Non-pigmented ciliary epithelial cell (primary cell): ENCODE measurements at places on chromosomes 3 and 15.

GRCh38 chr3:44954962-44955361 is 21.0 kb downstream of the ZDHHC3 start:
- no peak for DNase-seq

GRCh38 chr3:22935040-22935439 is 268.1 kb upstream of the UBE2E2 start:
- DNase-seq, result no peak

DNA sequence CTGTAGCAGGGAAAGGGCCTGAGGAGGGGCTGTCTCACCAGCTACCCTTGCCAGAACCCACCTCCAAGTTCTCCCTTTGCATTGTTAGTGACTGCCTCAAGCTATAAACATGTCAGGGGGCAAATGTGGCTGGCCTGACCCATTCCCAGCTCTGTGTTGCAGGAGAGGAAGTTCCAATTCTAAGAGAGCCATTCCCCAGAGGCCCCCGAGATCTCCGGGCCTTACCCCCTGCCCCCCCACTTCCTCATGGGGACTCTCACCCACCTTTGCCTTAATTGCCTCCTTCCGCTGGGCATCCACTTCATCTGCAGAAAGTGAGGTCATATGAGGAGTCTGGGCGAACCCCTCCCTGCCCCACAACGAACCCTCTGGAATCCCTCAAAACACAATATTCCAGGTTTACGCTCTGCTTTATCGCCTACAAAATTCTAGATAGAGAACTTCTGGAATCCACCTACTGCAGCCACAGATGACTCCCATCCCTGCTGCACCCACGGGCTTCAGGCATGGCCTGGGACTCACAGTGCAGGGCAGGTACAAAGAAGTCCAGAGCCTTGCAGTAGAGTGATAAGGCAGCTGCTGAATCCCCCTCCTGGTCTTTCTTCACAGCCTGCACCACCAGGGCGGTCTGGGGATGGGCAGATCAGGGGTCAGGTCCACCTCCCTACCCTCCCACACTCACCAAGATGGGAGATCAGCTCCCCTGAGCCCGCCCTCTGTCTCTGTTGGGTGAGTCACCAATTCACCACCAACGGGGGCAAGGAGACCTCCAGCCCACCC is 4.0 kb downstream of the ULK3 start:
- no peak for DNase-seq

- DNase-seq, result no peak
These were observed 417.0 kb upstream of the AGTR1 start for GRCh38 chr3:148280623-148281242.

DNA sequence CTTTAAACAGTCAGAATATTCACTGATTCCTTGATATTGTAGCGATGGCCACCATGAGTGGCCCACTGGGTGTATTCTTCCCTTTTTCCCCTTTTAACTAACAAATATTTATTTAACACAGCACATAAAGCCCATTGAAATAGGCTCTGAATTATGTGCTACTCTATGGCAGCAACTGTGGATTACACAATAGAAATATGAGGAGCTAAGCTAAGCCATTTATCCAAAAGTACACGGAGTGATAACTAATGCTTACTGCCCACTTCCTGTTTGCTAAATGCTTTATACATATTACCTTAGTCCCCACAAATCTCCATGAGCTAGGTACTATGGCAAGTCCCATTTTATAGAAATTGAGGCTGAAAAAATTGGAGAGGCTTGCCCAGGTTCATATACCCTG is 17.9 kb downstream of the ILDR1 start:
- DNase-seq, result no peak

DNA sequence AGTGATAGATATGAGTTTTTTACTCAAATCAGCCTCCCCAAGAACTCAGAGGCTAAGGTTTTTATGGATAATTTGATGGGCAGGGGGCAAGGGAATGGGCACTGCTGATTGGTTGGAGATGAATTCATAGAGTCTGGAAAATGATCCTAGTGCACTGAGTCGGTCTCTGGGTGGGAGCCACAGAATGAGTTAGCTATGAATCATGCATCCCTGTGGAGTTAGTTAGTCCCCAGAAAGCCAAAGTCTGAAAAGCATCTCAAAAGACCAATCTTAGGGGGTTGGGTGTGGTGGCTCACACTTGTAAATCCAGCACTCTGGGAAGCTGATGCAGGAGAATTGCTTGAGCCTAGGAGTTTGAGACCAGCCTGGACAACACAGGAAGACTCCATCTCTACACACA is 516.1 kb downstream of the AGBL1 start:
- no peak for DNase-seq

DNA sequence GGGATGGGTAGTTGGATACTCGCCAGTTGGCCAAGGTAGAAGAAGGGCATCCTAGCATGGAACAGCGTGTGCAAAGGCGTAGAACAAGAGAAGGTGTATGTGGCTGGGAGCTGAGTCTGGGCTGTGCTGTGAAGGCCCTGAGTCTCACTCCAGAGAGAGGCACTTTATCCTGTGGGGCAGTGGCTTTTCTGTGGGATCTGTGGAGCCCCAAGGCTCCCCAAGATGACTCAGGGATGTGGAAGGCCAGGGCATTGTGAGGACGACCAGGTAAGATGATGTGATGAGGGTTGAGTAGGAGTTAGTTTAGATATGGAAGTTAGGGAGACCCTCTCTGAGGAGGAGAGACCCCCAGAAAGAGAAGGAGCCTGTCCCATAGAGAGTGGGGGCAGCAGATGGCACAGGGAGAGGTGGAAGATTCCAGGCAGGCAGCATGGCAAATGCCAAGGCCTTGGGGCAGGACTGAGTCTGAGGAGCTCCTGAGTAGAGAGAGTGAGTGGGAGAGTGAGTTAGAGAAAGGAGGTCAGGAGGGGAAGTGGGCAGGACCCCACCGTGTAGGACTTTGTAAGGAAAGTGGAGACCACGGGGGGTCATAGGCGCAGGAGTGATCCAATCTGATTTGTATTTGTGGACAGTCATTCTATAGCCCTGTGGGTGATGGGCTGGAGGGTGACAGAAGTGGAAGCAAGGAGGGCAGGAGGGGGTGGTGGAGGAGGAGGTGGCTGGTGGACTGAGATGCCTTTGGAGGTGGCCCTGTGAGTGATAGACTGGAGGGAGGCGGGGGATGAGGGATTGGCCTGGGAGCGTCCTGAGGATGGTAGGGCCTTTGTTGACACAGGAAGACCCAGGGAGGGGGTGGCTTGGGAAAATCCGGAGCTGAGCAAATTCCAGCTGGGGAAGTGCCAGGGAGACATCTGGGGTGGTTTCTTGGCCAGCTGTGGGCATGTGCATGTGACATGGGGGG is 50.3 kb downstream of the FBLN2 start:
- DNase-seq, result no peak

DNA sequence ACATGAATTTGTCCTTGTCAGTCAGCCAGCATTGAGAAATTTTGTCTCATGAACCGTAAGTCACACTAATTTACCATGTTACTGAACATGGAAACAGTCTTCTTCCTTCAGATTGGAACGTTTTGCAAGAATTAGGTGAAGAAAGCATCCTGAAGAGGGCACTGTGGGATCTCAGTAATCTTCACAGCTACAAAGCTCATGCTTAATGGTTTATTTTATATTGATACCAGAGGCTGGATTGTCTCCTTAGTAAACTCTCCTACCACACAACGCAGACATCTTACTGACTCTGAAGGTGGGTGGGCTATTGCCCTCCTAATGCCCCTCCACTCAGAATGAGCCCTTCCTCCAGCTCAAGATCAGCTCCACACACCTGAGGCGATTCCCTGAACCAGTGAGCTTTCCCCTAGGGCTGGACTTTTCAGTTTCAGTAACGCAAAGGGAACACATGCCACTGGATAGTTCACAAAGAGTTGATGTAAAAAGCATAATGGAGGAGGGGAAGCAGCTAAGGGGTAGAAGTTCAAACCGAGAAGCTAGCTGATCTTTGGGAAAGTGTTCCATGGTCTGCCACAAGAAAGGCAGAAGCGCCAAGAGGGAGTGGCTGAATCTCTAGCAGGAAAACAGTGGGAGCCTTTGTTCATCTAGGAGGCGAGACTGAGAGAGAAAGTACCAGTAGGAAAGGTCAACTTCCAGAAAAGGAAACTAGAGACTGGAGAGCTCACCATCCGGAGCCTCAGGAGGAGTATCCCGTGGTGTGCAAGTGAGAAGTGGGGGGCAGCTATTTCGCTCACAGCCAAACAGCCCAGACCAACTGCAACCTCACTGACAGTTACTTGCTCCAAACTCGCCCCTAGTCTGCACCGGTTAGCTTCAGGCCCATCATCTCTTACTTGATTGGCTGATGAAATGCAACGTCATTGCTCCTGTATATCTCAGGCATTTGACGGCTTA is at the start of gene SLC9C1:
Gene SLC9C1 (minus strand): TSS at position 849 of the 954 bp plus-strand sequence. CDS start 7,425 bp downstream, outside the sequence.
- peak; percentile 41 for DNase-seq

DNA sequence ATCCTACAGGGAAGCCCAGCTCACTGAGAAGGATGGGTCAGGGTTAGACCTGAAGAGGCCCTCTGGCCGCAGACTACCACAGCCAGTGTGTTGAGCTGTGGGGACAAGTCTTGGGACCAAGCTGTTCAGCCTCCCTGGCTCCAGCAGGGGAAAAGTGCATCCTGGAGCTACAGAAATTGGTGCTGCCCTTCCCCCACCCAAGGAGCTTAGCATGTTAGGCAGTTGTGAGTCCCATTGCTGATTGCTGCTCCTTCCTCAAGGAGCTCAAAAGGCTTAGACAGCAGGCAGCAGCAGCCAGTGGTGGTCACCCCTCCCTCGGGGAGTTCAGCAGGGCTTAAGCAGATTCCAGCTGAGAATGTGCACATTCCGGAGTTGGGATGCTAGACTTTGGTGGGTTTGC is 165.6 kb downstream of the ATP8B4 start:
- DNase-seq, result no peak

DNA sequence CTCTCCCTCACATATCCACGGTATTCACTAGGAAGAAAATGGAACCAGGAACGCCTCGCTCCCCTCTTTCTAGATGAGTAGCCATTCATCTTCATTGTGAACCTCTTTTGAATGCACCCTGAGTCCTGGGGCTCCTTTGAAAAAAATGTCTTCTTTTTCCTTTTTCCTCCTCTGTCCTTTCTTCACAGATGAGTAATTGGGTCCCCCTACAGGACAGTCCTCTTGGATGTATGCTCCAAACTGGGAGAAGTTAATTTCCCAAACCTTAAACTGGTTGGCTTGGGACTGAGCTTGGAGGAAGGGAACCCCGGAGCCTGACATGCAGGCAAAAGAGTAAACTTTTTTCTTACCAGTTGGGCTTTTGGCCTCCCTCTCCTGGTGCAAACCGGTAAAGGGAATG is 108.8 kb downstream of the DPH6 start:
- DNase-seq, result no peak

DNA sequence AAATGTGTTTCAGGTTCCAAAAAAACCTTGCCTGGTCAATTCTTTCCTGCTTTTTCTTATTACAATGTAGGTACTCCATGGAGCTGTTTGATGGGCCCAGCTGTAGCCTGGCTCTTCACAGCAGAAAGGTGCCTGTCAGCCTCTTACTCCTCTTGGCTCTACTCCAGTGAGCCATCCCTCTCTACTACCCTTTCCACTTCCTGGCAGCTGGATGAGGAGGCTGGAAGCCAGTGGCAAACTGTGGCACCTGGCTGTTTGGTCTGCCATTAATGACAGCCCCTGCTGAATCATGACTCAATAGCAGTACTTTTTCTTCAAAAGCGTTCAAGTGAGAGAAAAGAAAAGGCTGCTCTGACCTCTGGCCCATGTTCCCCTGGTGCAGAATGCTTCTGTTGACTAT is 618.1 kb downstream of the PYDC2 start:
- DNase-seq, result no peak

DNA sequence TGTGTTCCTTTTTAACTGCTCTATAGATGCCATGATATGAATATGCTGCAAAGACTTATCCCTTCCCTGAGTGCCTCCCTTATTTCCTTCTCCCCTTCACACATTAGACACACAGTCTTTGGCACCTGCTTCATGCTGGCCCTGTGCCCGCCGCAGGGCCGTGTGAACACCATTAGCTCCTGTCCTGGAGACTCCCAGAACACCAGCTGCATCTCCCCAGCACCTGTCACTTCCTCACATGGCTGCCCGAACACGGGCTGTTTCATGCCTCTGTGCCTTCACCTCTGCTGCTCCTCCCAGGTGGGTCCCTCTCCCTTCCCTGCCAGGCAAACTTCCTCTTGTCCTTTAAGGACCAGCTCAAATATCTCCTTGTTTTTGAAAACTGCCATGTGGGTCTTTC is 40.5 kb upstream of the SEC13 start:
- DNase-seq, result no peak

DNA sequence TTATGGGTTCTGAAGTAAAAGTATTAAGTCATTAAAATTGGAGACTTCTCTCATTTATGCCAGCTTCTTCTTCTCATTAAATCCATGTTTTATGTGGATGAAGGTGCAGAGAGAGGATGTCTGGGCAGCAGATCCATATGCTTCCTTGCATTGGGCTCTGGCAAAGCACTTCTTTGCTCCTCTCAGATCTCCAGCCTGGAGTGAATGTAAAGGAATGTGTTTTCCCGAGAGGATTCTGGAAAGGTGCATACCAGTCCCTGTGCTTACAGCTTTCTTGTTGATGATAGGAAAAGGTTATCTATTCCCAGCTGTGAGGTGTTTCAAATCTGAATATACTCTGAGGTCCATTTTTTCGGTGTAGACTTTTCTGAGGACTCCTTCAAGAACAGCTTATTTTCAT is 79.9 kb upstream of the PEX5L start:
- no peak for DNase-seq

DNA sequence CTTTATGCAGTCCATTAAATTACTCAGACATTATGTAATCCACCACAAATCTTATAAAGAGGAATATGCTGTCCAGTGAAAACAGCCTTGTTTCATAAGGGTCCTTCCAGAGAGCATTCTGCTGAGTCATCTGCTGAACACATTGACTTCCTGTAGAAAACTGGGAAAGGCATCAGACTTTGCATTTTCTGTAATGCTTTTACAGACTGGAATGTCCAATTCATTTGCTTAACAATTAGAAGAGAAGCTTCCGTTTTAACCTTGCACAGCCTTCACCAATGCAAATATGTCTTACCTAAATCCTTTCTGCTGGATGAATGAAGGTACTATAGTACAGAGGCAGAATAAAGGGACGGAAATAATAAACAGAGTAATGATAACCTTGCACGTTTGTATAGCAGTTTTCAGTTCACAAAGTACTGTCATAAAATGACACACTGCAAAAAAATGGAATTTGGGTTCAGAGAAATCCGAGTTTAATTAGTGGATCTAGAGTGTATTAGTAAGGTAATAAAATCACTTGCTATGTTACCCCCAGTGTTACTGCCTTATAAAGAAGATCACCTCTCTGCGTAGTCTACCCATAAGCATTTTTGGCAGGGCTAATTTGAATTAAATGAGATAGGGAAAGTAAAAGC is 301.5 kb downstream of the PYDC2 start:
- peak; percentile 63 for DNase-seq

DNA sequence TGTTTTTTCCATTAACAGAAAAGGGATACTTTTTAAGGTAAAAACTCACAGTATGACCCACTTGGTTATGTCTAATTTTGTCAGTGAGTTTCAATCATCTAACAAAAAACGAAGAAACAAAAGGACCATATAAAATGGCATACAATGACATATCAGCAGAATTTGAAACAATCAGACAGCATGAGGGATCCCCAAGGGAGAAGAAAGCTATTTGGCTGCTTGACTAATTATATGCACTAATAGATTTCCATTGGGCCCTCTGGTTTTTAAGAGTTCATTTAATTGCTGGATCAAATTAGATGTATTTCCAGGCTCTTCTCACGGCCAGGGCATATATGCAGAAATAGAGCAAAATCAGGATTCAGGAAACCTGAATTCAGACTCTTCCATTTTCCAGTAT is 376.4 kb upstream of the GBE1 start:
- no peak for DNase-seq
